Glutamatergic neuron (in vitro differentiated cells): ENCODE measurements at places on chromosomes 11 and 22. TPM values are rescaled to one million over a fixed set of nuclear protein-coding genes. Genes with fewer than 3 reads are reported as not detected.

- no peak for DNase-seq
Observed at GRCh38 chr11:112771851-112772250, 189.4 kb upstream of the NCAM1 start.

- DNase-seq, result no peak
Observed at GRCh38 chr22:36727927-36728488, 24.5 kb upstream of the CACNG2 start.

DNA sequence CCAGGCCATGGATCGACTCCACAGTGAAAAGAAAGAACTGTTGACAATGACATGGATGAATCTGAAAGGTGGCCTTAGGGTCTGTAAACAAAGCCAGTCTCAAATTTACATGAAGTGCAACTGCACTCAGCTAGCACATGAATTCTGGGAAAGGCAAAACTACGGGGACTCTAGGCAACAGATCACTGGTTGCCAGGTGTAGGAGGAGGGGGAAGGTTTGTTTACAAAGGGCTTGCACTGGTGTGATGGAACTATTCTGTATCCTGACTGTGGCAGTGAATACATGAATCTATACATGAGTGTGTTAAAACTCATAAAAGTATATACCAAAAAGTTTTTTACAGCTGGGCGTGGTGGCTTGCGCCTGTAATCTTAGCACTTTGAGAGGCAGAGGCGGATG is 27.3 kb downstream of the ALX4 start:
- DNase-seq, result no peak

GRCh38 chr11:26095340-26095739 is 236.6 kb upstream of the ANO3 start:
- no peak for DNase-seq

DNA sequence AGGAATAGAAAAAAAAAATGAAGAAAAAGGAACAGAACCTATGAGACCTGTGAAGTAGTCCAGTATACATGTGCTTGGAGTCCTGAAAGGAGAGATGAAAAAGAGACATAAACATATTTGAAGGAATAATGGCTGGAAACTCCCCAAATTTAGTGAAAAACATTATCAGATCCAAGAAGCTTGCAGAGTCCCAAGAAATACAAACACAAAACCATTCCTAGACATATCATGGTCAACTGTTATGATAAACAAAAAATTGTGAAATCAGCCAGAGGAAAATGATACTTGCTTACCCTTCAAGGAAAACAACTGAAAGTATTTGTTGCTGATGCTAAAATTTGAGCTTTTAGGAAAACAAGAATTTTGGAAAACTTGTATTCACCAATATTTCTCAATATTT is 250.1 kb downstream of the DDX10 start:
- no peak for DNase-seq

DNA sequence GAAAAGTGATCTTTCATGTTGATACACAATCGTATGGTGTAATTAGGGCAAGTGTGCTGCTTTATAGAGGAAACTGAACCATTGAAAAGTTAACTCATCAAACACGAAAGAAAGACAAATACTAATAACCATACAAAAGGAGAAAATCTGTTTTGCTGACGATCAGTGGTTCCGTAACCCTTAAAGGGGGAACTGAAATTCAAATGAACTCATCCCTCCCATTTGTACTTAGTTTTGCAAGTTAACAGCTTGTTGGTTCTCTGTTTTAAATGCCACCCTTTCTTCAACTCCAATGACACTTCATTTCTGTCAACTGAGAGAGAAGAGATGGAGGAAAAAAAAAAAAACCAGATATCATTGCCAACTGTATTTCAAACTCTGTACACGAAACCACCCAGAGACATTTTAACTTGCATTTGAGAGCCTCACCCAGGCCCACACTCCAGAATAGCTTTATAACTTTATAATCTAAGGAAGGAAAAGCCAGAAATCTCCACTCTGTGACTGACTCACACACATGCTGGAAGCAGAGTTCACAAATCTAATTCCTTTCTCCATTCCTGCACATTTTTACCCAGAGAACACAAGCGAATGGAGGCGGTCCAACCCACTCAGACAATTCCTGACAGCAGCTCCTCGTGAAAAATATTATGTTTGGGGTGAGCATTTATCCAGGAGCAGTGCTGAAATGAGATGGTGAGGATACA is 17.4 kb upstream of the CSNK2A3 start:
- DNase-seq, result no peak

- DNase-seq, result no peak
Observed at GRCh38 chr11:130404727-130405126, 23.7 kb downstream of the ADAMTS8 start.

The RCOR2 gene
- 286 TPM for total RNA-seq

The SLC35E4 gene
- 5.0 TPM for total RNA-seq
